ENCODE measurements at places on chromosomes 6 and 20.
A peak's percentile ranks its signal among the peaks of the same experiment; 100 is the strongest.

GRCh38 chr6:110322874-110323242 lies 35.3 kb downstream of the METTL24 start:
- no peak for DNase-seq

DNA sequence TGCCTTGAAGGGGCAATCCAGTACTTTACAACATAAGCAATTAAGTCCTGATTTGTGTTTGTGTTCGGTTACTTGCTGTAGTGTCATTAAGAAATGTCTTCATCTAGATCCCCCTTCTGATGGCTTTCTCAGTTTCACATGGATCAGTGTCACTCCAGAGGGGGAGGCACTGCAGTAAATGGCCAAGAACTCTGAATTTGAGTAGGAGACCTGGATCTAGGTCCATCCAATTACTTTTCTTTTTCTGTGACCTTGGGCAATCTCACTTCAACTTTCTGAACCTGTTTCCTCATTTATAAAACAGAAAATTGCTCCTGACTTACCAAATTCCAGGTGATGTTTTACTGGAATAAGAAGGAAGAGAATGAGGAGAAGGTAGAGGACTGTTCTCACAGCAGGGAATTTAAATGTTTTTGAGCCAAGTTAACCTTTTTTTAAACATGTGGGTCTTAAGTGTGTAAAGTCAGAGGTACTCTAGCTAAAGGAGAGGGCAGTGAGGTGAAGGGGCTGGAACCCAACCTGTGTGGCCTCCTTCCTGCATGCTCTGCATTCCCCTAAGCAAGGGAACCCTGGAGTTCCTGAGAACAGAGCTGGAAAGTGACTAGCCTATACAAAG lies 285.5 kb downstream of the HACE1 start:
- DNase-seq = no peak

GRCh38 chr6:14128012-14128411 lies 10.4 kb downstream of the CD83 start:
- DNase-seq = no peak

DNA sequence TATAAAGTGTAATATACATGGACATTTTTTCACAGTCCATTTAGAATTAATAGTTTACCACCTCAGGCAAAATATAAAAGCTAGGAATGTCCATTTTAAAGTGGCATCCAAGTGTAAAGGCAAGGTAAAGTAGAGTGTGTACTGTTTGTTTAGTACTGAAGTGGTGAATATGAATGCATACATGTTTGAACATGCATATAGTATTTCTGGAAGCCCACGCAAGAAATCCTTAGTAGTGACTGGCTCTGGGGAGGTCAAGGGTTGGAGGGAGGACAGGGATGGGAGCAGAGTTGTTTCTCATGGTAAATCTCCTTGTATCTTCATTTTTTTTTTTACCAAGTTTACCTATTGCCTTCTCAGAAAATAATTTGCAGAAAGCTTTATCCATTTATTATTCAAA lies 129.2 kb downstream of the UNC5CL start:
- no peak for DNase-seq

GRCh38 chr6:115796829-115797228 lies 263.9 kb downstream of the FRK start:
- DNase-seq = no peak

DNA sequence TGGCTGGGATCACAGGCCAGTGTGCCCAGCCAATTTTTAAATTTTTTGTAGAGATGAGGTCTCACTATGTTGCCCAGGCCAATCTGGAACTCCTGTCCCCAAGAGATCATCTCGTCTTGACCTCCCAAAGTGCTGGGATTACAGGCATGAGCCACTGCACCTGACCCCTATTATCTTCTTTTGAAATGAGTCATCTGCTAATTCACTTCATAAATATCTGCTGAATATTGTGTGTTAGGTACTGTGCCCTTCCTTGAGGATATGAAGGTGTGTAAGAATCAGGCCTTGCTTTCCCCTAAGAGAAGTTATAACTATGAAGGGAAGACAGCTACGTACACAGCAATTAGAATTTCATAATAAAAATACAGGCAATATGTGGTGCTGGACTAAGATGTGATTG lies 8.2 kb downstream of the ATRN start:
- no peak for DNase-seq

- DNase-seq = no peak
Measured at GRCh38 chr20:3250091-3250504, 11.1 kb upstream of the SLC4A11 start.

GRCh38 chr20:11032611-11033010 lies 358.8 kb upstream of the JAG1 start:
- DNase-seq = no peak

DNA sequence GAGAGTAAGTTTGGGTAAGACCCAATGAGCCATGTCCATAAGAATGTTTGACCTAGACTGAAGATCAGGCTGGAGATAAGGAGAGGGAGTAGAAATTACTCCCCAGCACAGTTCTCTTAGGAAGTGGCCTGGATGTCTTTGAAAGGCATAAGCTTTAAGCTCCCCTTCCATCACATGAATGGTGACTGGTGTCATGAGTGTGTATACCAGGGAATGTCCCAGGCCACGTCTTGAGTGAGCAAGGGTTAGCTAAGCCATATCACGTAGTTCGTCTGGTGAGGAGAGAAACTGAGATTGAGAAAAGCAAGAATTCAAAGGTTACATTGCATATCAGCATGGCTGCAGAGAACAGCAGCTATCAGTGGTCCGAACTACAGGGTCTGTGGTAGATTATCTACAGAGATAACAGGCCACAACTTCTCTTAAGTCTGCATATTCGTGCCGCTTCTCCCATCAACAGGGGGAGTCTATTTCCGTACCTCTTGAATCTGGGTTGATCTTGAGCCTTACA lies 60.1 kb upstream of the BMP2 start:
- DNase-seq = no peak

- no peak for DNase-seq
Measured at GRCh38 chr20:62316331-62317166, 13.8 kb downstream of the ADRM1 start.

- peak; percentile 57 for DNase-seq
Measured at GRCh38 chr6:52994031-52994838, 849 bp downstream of the GSTA4 start.

GRCh38 chr6:338815-339262 lies 46.6 kb downstream of the DUSP22 start:
- no peak for DNase-seq

DNA sequence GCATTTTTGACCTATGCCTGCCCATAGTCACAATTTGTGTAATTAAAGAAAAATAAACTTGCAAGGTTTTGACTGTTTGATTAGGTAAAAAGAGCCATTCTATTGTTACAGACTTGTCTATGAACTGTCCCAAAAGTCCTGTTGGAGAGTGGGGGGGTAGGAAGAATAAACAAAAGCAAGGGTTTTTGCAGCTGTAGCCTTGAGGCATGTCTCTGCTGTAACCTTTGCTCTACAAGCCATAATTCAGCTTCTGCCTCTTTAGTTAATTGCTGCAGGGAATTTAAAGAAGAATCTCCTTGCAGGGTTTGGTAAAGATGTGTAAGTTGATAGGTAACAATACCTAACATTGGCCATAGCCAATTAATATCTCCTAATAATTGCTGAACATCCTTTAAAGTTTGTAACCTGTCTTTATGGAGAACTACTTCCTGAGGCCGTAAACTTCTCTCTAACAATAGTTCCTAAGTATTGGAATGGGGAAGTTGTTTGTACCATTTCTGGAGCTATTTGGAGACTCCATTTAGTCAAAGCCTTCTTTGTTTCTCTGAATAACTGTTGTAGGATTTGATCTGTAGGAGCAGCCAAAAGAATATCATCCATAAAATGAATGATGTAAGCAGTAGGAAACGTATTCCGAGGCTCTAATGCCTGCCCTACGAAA lies 7.9 kb upstream of the ABHD12 start:
- DNase-seq = no peak

DNA sequence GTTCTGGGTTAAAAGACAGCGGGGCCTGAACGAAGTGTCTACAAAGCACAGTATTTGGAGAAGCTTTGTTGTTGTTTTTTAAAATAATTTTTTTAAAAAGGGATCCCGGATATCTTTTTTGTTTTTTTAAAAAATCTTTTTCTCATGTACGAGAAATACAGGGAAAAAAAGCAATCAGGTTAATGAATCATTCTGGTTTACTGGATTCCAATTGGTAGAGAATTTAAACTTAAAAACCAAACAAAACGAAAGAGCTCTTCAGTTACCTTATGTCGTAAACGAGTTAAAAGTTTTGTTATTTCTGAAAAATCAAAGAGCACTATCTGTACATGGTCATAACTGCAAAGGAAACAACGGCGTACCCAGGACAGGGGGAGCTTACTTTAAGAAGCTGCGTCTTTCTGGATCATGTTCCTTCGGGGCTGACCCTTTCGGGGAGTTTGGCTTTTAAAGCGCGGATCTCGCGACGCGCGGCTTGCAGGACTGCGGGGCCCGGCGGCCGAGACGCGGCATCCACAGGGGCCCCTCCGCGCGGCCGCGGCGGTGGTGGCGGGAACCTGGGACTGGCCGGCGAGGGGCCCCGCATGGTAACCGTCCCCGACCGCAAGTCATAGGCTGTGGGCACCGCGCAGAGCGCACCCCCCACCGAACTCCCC lies 927 bp downstream of the IL20RA start:
- no peak for DNase-seq

DNA sequence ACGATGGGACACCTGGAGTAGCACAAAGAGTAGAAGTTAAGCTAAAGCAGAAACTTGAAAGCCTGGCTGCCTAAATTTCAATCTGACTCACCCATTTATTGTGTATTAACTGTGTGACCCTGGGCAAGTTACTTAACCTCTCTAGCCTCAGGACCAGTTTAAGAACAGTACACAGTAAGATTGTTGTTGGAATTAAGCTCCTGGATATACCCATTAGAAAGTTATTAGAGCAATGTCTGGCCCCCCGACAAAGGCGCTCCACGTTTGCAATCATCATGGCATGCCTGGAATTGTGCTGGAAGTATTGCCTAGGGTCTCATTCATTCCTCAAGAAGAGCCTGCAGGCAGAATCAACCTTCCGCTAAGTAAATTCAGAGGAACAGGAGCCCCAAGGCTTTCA lies 1.4 kb downstream of the SDC4 start:
- no peak for DNase-seq

DNA sequence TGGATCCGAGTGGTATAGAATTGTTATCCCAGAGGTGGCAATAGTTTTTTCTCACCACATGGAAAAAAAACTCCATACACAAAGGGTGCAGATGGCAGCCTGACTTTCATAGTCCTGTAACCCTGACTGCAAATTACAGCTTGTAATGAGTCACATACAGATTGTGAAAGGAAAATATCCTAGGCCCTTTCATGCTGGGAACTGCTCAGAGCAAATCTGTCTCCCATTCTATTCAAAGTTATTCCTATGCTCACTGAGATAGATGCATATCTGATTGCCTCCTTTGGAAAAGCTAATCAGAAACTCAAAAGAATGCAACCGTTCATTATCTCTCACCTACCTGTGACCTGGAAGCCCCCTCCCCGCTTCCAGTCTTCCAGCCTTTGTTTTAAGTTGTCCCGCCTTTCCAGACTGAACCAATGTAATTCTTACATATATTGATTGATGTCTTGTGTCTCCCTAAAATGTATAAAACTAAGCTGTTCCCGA lies 108.7 kb upstream of the MAP3K4 start:
- DNase-seq = no peak

- peak; percentile 26 for DNase-seq
Measured at GRCh38 chr6:73694711-73695411, 1.1 kb upstream of the CD109 start.

DNA sequence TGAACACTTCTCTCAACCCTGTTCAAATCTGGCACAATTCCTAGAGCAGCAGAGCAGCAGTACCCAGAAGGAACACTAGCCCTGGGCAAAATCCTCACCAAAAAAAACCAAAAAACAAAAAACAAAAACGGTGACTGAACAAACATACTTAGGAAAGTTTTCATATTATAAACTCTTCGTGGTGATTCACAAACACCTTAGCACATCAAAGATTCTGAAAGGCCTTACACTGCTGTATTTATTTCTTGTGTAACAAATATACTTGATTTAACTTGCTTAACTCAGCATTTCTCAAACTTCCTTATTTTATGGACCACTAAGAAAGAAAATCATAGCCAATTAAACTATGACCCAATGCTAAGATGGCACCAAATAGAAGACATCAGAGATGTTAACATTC lies 57.8 kb upstream of the RREB1 start:
- no peak for DNase-seq

GRCh38 chr6:73476723-73477122 lies 15.2 kb downstream of the MTO1 start:
- DNase-seq = no peak

DNA sequence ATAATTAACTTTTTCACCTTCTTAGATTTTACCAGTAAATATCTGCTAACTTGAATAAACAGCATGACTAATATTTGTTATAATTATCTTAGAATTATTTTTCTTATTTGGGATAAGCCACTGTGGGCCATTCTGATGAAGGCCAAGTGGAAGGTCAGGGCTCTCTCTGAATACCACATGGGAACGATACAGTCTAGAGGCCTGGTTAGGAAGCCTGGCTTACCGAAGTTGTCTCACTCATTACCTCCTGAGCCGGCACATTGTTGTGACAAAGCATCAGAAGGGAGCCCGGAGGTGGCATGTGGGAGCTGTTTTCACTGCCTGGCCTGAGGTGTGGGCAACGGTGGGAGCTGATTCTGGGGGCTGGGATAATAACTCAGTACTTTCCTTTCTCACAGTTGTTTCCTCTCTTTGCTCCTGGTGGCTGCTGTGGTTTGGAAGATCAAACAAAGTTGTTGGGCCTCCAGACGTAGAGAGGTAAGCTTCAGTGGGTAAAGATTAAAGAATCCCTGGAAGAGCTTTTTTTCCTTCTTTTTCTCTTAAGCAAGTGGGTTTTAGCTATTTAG lies 29.2 kb downstream of the GFRA4 start:
- DNase-seq = no peak

GRCh38 chr6:162124710-162125435 lies 602.7 kb downstream of the PRKN start:
- DNase-seq = no peak

- DNase-seq = peak; percentile 48
Measured at GRCh38 chr6:42045538-42046460, 4.5 kb upstream of the TAF8 start.

DNA sequence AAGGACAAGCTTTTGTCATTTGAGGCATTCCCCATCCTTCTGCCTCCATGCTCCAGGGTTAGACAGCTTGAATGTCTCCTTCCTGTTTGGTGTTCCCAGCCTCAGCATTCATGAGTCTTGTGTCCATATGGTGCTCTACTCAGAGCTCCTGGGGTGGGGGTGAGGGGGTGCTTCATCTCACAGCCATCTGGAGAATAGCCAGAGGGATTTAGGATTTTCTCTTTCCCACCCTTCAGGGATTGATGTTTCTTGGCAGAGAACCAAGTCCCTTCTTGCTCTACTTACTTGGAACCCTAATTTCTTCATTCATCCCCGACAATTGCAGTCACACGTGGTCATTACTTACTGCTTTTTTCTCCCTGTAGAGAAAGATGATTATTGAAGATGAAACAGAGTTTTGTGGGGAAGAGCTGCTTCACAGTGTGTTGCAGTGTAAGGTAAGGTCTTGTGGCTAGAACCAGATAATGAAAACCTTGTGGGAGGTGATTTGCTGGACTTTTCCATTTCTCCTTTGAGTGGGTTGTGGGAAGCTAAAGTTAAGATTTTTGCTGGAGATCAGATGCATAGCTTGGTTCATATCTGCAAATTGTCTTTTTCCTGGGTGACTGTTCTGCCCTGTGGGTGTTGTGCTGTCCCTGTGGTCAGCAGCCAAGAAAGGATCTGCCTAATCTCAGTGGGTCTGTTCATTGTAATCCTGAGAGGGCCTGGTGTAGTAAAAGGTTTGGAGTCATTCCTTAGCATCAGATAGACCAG lies 18.6 kb downstream of the CMTR1 start:
- DNase-seq = no peak

Data from hippocampal formation (tissue), 2 donors.